ENCODE measurements at places on chromosomes 3 and 15.

- DNase-seq: no peak
Observed at GRCh38 chr3:117238806-117239205, 529.2 kb downstream of the TUSC7 start.

GRCh38 chr3:153628591-153628990 lies 466.6 kb downstream of the RAP2B start:
- DNase-seq: peak; percentile 68

DNA sequence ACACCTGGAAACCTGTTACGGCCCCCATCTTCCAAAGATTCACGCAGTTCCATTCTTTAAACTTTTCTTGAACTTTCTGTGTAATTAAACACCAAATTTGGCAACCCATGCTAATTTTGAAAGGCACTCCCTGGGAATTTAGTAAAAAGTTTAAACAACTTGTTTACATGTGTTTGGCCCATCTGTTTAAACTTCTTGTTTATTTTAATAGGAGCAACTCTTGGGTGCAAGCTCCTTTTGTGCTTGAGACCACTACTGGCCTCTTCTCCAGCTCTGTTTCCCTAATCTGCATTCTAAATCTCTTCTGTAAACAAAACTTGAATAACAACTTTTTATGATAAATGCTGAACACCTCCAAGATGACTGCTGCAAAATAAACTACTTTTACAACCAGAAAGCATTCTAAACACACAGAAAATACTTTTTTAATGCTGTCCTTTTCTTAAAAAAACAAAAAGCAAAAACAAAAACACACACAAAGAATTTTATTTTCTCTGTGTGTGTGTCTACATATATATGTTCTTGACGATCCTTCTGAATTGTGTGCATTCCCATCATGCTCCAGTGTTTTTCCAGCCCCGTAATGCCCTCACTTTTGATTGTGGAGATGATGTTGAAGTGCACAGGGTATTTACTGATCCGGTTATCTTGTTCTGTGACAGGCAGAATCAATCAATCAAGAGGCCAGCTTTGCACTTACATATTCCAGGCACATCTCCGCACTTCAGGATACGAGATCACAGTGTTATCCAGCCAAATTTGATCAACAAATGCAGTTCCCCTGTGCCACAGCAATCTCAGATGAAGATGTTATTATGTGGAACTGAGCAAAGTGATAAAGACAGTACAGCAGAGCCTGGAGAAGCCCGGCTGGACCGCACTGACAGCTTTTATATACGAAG lies 416.9 kb downstream of the FOXP1 start:
- no peak for DNase-seq

DNA sequence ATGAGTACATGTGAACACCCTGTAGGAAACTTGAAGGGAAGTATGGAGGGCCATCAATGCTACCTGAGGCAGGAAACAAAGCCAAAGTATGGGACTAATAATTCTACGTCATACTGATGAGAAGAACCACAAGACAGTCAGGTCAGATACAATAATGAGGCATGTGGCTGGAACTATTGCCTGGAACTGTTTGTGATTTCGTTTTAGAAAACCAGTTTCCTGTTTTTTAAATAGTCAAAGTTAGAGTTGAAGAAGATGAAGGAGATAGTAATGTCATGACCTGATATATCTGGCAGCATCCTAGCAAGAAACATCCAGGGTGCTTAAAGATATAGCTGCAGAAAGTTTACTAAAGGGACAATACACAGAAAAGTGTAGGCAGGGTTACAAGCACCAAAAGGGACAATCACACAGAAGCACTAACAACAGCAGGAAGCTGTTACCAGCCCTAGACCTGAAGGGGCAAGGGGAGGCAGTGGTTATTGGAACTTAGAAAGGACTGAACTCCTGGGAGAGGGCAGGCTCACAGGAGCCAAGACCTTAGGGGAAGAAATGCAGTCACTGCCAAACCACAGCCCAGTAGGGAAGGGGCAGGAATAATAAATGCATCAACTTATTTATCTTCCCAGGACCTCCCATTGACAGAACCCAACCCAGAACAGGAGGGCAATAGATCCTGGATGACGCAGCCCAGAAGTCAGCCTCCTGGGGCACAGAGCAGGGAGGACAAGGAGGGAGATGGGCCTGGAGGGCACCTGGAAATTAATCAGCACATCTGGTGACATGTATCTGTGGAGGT lies 302.1 kb upstream of the STT3B start:
- DNase-seq: no peak

- DNase-seq: no peak
Observed at GRCh38 chr3:115577000-115577399, 46.3 kb upstream of the GAP43 start.

GRCh38 chr3:50617096-50617791 lies at the start of gene MAPKAPK3:
Gene MAPKAPK3 (plus strand): TSS chr3:50617151. CDS start chr3:50617566, 415 bp downstream.
- no peak for DNase-seq

All from activated CD4-positive, alpha-beta T cell treated with anti-CD3 and anti-CD28 coated beads, Interleukin-2, amount 50 U/mL, for 16 hours (primary cell).